ENCODE measurements at places on chromosomes 6 and 20. TPM values are rescaled to one million over a fixed set of nuclear protein-coding genes. Genes with fewer than 3 reads are reported as not detected.

COX4I2 gene
- total RNA-seq = 1.2 TPM

CNKSR3 gene
- total RNA-seq = 4.1 TPM

GRCh38 chr6:150093397-150093796, 24.5 kb upstream of the ULBP3 start:
- no peak for DNase-seq

GRCh38 chr6:78910591-78911171, 43.3 kb downstream of the IRAK1BP1 start:
- peak; percentile 42 for DNase-seq

- DNase-seq = no peak
These were observed 761.1 kb upstream of the MMS22L start for GRCh38 chr6:98044151-98044561.

DNA sequence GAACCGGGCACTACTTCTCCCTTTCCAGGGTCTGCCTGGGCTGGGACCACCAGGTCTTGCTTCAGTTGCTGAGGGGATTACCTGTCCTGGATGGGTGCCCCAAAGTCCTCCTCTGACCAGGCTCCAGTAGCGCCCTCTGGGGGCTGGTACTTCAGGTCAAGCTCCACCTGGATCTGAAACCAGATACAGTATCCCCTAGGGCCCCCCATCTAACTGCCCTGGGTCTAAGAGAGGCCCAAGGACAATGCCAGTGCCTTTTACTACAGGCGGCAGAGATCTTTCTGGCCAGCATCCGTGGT, 11.2 kb upstream of the SPAG4 start:
- DNase-seq = no peak

GRCh38 chr6:69867639-69867976, 1.3 kb downstream of the COL19A1 start:
- no peak for DNase-seq

DNA sequence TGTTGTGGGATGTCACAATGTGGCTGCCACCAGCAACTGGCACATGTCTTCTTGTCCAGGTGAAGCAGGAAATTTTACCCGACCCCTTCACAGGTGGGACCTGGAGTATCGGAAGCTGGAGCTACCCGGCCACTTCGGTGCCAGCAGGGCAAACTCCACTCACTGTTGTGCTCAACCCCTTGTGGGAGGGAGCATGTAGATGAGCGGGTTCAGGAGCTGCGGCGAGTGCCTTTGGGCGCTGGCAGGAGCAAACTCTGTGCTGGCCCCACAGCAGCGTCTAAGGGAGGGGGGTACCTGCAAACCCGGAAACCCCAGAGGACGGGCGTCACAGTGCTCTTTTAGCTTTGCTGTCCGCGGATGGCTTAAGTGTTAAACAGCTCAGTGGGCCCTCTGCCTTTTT, 20.7 kb upstream of the SULF2 start:
- DNase-seq = no peak

DNA sequence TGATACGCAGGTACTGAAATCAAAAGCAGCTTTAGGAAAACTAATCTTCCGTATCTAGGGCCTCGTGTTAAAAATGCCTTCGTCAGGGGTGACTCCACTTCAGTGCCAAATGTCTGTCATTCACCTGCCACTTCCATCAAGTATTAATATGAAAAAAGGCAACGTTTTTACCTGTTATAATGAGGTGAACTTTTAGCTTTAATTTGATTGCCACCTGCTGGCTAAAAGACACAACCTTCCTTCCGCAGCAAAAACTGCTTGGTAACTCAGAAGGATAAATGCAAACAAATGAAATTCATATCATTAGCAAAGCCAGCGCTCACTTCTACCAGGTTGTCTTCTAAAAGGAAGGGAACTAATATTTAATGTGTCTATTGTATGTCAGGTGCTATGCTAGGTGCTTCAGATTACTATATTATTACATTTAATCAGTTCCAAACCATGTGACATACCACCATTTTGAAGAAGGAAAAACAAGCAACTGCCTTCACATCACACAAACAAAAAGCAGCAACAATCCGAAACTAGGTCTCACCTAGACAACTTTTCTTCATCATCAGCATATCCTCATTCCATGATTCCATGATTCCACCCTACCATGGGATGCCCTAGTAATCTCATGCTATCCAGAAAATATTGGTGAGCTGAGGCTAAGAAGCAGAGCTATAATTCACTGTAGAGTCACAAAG, 20.6 kb upstream of the ARHGAP18 start:
- DNase-seq = no peak

DNA sequence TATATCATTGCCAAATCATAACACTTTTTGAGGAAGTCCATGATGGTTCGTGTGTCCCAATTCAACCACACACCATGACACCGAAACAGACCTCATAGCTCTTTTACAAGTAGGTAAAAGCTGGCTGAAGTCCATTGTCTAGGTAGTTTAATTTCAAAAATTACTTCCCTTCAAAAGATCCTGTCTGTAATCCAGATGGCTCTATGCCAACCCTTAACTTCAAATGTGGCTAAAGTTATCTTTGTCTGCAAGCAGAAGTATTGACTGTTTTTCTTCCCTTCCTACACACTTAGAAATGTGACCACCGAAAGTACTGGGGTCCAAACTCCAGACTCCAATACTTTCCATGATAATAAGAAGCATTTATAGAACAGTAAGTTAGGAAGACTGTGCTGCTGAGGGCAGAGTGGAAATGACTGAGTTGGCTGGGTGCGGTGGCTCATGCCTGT, 8.3 kb upstream of the TIAM2 start:
- DNase-seq = no peak

GRCh38 chr6:155378724-155379123, 64.4 kb upstream of the TFB1M start:
- DNase-seq = no peak

All from frontal cortex (tissue), 4 donors.